HCT116 (cell line): ENCODE measurements at places on chromosomes 7 and 10. TPM values are rescaled to one million over a fixed set of nuclear protein-coding genes. Genes with fewer than 3 reads are reported as not detected.

Gene ENO4
- 0.22 TPM for total RNA-seq

Gene DNAJC30
- total RNA-seq, result 8.5 TPM

Gene BUB3
- 271 TPM for total RNA-seq

Gene NPSR1
- total RNA-seq, result not detected

Gene SND1
- total RNA-seq, result 169 TPM

Gene C10orf53
- not detected for total RNA-seq
